ENCODE measurements at places on chromosomes 12 and 14. TPM values are rescaled to one million over a fixed set of nuclear protein-coding genes. Genes with fewer than 3 reads are reported as not detected.
A peak's percentile ranks its signal among the peaks of the same experiment; 100 is the strongest.

DNA sequence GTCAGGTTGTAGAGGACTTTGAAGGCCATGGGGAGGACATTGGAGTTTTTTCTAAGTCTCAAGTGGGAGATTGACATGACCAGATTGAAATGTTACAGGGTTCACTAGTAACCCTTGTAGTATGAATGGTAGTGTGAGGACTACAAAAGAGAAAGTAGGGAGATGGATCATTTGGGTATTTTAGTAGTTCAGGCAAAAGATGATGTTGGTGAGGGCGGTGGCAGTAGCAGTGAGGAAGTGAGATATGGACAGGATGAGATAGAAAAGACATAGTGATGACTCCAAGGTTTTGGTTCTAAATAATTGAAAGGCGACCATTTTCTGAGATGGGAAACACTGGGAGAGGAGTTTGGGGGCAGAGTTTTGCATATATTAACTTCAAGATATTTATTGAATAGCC, 94.2 kb upstream of the CNTN1 start:
- H3K4me3 ChIP-seq, result no peak overlapping the region
- H3K4me1 ChIP-seq, result no peaks in the 10 kb centered on the region
- H3K27ac ChIP-seq, result no peak overlapping the region
- no peaks in the 10 kb centered on the region for H3K36me3 ChIP-seq
- DNase-seq, result no peak

GRCh38 chr12:45257185-45257930, 41.5 kb downstream of the ANO6 start:
- no peak for DNase-seq
- no peak overlapping the region for H3K27ac ChIP-seq
- no peaks in the 10 kb centered on the region for H3K36me3 ChIP-seq
- no peaks in the 10 kb centered on the region for H3K27me3 ChIP-seq
- no peaks in the 10 kb centered on the region for H3K4me1 ChIP-seq
- no peak overlapping the region for H3K4me3 ChIP-seq

GRCh38 chr14:24670594-24670993, 36.6 kb upstream of the GZMB start:
- H3K27me3 ChIP-seq, result no peaks in the 10 kb centered on the region
- H3K36me3 ChIP-seq, result peaks cover 4% of the 10 kb centered on the region
- H3K4me3 ChIP-seq, result no peak overlapping the region
- no peaks in the 10 kb centered on the region for H3K4me1 ChIP-seq
- DNase-seq, result no peak

GRCh38 chr12:12171991-12172511, 94.8 kb downstream of the LRP6 start:
- no peaks in the 10 kb centered on the region for H3K36me3 ChIP-seq
- peak overlapping the region; percentile 83 for H3K27ac ChIP-seq
- no peaks in the 10 kb centered on the region for H3K4me1 ChIP-seq
- DNase-seq, result peak; percentile 56
- H3K4me3 ChIP-seq, result no peak overlapping the region

GRCh38 chr12:6053541-6053940, 70.9 kb downstream of the VWF start:
- no peak overlapping the region for H3K27ac ChIP-seq
- no peaks in the 10 kb centered on the region for H3K4me1 ChIP-seq
- H3K36me3 ChIP-seq, result no peaks in the 10 kb centered on the region
- DNase-seq, result no peak

DNA sequence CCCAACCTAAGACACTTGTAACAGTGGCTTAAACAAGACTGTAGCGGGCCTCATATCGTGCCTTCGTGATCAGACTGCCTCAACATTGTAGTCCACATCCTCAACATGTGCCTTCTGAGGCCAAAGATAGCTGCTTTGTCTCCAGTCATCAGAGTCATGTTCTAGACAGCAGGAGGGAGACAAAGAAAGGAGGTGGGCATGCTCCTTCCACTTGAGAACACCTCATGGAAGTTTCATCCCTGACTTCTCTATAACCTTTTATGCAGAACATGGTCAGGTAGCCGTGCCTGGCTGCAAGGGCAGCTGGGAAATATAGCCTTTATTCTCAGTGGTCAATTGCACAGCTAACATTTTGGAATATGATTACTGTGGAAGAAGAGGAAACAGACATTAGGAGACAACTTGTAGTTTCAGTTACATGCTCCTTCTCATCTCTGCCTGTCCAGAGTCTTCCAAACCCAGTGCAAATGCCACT, 25.3 kb upstream of the DHRS2 start:
- no peaks in the 10 kb centered on the region for H3K4me1 ChIP-seq
- H3K36me3 ChIP-seq, result no peaks in the 10 kb centered on the region
- H3K27ac ChIP-seq, result no peak overlapping the region
- no peak for DNase-seq
- H3K4me3 ChIP-seq, result no peak overlapping the region
- no peaks in the 10 kb centered on the region for H3K27me3 ChIP-seq

GRCh38 chr14:84028080-84028604, 1501.8 kb upstream of the FLRT2 start:
- H3K4me1 ChIP-seq, result no peaks in the 10 kb centered on the region
- no peak for DNase-seq
- no peak overlapping the region for H3K27ac ChIP-seq
- no peaks in the 10 kb centered on the region for H3K27me3 ChIP-seq
- no peaks in the 10 kb centered on the region for H3K36me3 ChIP-seq

- H3K4me3 ChIP-seq, result no peak overlapping the region
- no peaks in the 10 kb centered on the region for H3K36me3 ChIP-seq
- no peaks in the 10 kb centered on the region for H3K27me3 ChIP-seq
- no peaks in the 10 kb centered on the region for H3K4me1 ChIP-seq
Measured at GRCh38 chr12:109760930-109761921, 47.6 kb downstream of the FAM222A start.

DNA sequence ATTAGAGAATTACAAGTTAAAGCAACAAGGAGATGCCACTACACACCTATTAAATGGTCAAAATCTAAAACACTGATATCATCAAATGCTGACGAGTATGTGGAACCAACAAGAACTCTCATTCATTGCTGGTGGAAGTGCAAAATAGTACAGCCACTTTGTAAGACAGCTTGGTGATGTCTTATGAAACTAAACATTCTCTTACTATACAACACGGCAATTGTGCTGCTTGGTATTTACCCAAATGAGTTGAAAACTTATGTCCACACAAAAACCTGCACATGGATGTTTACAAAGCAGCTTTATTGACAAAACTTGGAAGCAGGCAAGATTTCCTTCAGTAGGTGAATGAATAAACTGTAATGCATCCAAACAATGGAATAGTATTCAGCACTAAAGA, 3.2 kb downstream of the TMBIM4 start:
- no peaks in the 10 kb centered on the region for H3K27me3 ChIP-seq
- peaks cover 6% of the 10 kb centered on the region for H3K4me1 ChIP-seq
- H3K4me3 ChIP-seq, result no peak overlapping the region
- no peak for DNase-seq

GRCh38 chr14:64885559-64885958, 5.9 kb upstream of the SPTB start:
- H3K4me3 ChIP-seq, result no peak overlapping the region
- H3K4me1 ChIP-seq, result no peaks in the 10 kb centered on the region
- no peak for DNase-seq
- H3K27ac ChIP-seq, result no peak overlapping the region
- no peaks in the 10 kb centered on the region for H3K27me3 ChIP-seq
- H3K36me3 ChIP-seq, result no peaks in the 10 kb centered on the region

- H3K36me3 ChIP-seq, result no peaks in the 10 kb centered on the region
- H3K4me1 ChIP-seq, result no peaks in the 10 kb centered on the region
- no peak overlapping the region for H3K27ac ChIP-seq
- H3K4me3 ChIP-seq, result no peak overlapping the region
- H3K27me3 ChIP-seq, result no peaks in the 10 kb centered on the region
Measured at GRCh38 chr12:96883571-96883970, 23.5 kb upstream of the NEDD1 start.

- no peak for DNase-seq
- H3K36me3 ChIP-seq, result no peaks in the 10 kb centered on the region
- no peak overlapping the region for H3K27ac ChIP-seq
- no peaks in the 10 kb centered on the region for H3K27me3 ChIP-seq
Measured at GRCh38 chr12:32034045-32034444, 72.6 kb upstream of the BICD1 start.

GRCh38 chr12:117526757-117527478, 165.5 kb upstream of the NOS1 start:
- H3K36me3 ChIP-seq, result no peaks in the 10 kb centered on the region
- no peak overlapping the region for H3K4me3 ChIP-seq
- no peak for DNase-seq

DNA sequence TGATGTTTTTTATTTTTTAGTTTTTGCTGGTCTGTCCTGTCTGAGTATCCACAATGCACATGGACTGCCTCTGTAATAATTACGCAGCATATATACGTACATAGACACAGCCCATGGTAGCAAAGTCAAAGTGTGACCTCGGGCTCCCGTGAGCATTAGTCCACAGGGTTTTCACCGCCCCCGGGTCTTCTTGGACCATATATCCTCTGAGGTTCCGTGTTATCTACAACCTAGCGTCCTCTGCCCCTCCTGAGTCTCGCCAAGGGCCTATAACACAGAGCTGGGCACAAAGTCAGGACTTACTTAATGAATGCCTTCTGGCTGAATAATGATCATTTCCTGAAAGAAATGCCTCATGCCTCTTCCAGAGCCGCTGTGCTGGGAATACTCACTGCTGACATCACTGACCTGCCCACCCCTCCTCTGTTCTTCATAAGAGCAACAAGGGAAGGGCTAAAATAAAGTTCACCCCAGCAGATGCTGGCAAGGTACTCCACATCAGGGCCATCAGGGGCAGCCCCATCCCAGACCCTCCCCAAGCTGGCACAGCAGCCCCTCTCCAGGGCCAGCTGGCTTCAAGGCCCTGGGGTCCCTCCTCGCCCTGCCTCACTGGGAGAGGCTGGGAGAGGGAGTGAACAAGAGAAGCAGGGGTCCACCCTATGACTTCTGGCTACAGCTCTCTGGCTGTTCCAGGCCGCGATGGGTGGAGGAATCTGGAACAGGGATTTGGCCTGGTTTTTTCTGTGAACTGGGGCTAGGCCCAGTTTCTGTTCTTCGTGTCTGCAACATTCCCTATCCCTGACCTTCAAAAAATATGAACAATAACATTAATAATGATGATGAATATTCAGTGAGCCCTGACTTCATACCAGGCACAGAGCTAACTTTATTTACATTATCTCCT, 7.9 kb downstream of the HDAC7 start:
- DNase-seq, result no peak
- peak overlapping the region; percentile 43 for H3K4me3 ChIP-seq
- H3K27me3 ChIP-seq, result no peaks in the 10 kb centered on the region
- peak overlapping the region; percentile 99 for H3K27ac ChIP-seq
- H3K36me3 ChIP-seq, result no peaks in the 10 kb centered on the region

GRCh38 chr12:2064071-2064507, 11.3 kb downstream of the CACNA1C start:
- peak; percentile 54 for DNase-seq
- H3K27ac ChIP-seq, result peak overlapping the region; percentile 84
- no peaks in the 10 kb centered on the region for H3K36me3 ChIP-seq
- peaks cover 3% of the 10 kb centered on the region for H3K4me1 ChIP-seq
- peak overlapping the region; percentile 35 for H3K4me3 ChIP-seq
- H3K27me3 ChIP-seq, result no peaks in the 10 kb centered on the region

- no peaks in the 10 kb centered on the region for H3K4me1 ChIP-seq
- H3K36me3 ChIP-seq, result no peaks in the 10 kb centered on the region
- no peak overlapping the region for H3K4me3 ChIP-seq
- no peaks in the 10 kb centered on the region for H3K27me3 ChIP-seq
- DNase-seq, result no peak
- H3K27ac ChIP-seq, result no peak overlapping the region
Measured at GRCh38 chr12:132812631-132813305, 15.9 kb downstream of the GOLGA3 start.

- no peaks in the 10 kb centered on the region for H3K27me3 ChIP-seq
- H3K4me1 ChIP-seq, result no peaks in the 10 kb centered on the region
- peak overlapping the region; percentile 26 for H3K27ac ChIP-seq
- no peak for DNase-seq
- H3K4me3 ChIP-seq, result no peak overlapping the region
Measured at GRCh38 chr12:46516238-46516932, 143.8 kb upstream of the SLC38A2 start.

DNA sequence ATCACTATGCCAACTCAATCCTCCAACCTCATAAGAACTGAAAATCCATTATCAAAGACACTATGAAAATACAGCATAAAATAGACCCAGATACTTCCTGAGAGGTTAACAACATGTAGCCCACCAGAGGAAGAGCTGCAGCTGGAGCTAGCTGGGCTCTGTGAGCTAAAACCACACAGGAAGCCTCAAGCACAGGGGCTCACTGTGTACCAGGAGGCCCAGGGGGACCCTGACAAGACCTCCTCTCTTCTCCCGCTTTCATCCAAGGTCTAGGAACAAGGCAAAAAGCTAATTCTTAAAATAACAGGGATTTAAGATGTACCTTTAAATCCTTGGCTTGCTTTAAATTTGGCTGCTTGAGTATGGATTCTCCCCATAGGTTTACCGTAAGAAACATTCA, 53.6 kb downstream of the EIF2S3B start:
- no peak overlapping the region for H3K27ac ChIP-seq
- no peak overlapping the region for H3K4me3 ChIP-seq
- no peaks in the 10 kb centered on the region for H3K4me1 ChIP-seq
- no peak for DNase-seq

DNA sequence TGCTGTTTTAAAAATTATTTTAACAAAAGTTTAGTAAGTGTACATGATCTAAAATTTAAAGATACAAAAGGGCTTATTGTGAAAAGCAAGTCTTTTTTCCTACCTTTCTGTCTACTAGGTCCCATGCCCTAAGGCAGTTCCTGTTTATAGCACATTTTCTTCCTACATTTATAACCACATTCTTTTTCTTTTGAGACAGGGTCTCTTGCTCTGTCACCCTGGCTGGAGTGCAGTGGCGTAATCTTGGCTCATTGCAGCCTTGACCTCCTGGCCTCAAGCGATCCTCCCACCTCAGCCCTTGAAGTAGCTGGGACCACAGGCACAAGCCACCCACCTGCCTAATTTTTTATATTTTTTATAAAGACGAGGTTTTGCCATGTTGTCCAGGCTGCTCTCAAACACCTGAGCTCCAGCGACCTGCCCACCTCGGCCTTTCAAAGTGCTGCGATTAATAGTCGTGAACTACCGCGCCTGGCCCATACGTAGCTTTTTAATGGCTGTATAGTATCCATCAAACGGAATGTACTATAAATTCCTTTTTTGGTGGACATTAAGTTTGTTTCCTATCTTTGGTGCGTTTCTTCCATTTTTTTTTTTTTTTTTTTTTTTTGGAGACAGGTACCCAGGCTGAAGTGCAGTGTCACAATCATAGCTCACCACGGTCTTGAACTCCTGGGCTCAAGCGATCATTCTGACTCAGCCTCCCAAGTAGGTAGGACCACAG, 20.9 kb downstream of the FRS2 start:
- DNase-seq, result no peak
- no peaks in the 10 kb centered on the region for H3K27me3 ChIP-seq
- no peaks in the 10 kb centered on the region for H3K4me1 ChIP-seq

Gene MMP14
- 361 TPM for total RNA-seq

Gene TRIM9
- 2.9 TPM for total RNA-seq

Gene SLCO1B1
- total RNA-seq, result 0.15 TPM

Gene CEBPE
- not detected for total RNA-seq

Gene PPP1R1A
- 29.7 TPM for total RNA-seq

Gene WSCD2
- total RNA-seq, result 0.33 TPM

Gene ERH
- total RNA-seq, result 77.6 TPM

Gene CLMN
- total RNA-seq, result 73.6 TPM

Gene AMIGO2
- total RNA-seq, result 57.7 TPM

Gene SLC25A21
- total RNA-seq, result 2.3 TPM

Gene CFAP251
- 4.8 TPM for total RNA-seq

Gene E2F7
- total RNA-seq, result not detected

Gene GPR135
- 5.1 TPM for total RNA-seq

Gene ARG2
- 2.9 TPM for total RNA-seq

Gene TCTN2
- 13.1 TPM for total RNA-seq
